ENCODE measurements at places on chromosomes 13 and 19.

DNA sequence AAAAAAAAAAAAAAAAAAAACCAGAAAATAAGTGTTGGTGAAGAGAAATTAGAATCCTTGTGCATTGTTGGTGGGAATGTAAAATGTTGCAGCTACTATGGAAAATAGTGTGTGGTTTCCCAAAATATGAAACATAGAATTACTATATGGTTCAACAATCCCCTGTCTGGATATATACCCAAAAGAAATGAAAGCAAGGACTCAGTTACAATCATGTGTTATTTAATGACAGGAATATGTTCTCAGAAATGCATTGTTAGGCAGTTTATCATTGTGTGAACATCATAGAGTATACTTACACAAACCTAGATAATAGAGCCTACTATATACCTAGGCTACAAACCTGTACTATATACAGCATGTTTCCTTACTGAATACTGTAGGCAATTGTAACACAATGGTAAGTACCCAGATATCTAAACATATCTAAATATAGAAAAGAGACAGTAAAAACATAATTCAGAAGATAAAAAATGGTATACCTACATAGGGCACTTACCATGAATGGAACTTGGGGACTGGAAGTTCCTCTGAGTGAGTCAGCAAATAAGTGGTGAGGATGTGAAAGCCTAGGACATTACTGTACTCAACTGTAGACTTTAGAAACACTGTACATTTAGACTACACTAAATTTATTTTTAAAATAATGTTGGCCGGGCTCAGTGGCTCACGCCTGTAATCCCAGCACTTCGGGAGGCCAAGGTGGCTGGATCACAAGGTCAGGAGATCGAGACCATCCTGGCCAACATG, 25.7 kb upstream of the SLC7A1 start:
- no peak for DNase-seq

DNA sequence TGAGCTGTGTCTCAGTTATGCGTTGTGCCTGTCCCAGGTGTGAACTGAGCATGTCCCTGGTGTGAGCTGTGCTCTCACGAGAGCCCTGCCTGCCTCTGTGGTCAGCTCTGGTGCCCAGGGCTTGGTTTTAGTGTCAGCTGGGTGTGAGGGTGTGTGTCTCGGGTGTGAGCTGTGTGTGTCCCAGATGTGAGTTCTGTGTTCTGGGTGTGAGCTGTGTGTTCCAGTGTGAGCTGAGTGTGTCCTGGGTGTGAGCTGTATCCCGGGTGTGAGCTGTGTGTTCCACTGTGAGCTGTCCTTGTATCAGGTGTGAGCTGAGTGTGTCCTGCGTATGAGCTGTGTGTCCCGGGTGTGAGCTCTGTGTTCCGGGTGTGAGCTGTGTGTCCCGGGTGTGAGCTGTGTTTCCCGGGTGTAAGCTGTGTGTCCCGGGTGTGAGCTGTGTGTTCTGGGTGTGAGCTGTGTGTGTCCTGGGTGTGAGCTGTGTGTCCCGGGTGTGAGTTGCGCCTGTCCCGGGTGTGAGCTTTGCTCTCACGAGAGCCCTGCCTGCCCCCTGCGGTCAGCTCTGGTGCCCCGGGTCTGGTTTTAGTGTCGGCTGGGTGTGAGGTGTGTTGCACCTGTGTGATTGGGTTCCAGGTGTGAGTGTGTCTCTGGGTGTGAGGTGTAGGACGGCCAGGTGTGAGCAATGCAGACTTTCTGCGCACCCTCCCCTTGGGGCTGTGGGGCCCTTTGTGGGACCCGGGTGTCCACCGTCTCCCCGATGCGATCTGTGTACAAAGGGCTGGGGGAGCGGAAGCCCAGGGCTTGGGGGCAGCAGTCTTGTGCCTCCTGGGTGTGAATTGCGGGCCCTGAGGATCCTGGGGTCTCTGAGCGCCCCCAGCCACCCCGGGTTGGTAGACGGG, 7.1 kb upstream of the PEAK3 start:
- no peak for DNase-seq

- DNase-seq: no peak
Observed at GRCh38 chr19:46225558-46226004, 4.0 kb upstream of the IGFL1 start.

- no peak for DNase-seq
Observed at GRCh38 chr19:2754659-2755447, 15.0 kb upstream of the SLC39A3 start.

DNA sequence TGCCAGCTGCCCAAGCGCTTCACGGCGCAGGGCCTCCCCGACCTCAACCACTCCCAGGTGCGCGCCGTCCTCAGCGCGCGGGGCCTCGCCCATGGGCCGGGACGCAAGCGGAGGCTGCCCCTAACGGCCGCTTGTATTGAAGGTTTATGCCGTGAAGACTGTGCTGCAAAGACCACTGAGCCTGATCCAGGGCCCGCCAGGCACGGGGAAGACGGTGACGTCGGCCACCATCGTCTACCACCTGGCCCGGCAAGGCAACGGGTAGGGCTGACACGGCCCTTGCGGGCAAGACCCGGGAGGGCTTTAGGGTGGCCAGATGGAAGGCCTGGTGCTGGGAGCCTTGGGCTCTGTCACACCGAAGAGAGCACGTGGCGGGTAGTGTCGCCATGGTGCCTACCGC, 23.2 kb downstream of the UPF1 start:
- DNase-seq: no peak

DNA sequence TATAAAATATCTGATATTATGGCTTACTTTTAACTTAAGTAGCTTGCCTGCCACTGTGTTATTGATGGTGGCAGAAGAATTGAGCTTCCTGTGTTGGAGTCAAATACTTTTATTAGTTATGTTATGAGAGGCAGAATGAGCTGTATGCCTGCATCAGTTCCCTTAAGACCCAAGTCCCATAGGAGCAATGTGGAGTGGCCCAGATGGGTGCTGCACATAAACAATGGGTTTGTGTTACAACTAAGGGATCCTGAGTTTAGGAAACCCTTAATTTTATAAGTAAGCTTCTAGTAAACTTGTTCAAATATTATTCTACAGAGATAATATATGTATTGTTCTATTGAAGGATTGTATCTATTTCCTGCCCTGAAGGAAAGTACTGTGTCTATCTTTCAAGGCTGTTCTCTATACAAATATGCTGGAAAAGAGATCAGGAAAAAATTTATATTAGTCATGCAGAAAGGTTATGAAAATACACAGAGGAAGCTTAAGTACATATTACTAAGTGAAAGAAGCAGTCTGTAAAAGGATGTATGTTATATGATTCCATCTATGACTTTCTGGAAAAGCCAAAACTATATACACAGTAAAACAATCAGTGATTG, 2018.0 kb upstream of the PCDH20 start:
- DNase-seq: no peak
